ENCODE measurements at places on chromosomes 5 and 9.

DNA sequence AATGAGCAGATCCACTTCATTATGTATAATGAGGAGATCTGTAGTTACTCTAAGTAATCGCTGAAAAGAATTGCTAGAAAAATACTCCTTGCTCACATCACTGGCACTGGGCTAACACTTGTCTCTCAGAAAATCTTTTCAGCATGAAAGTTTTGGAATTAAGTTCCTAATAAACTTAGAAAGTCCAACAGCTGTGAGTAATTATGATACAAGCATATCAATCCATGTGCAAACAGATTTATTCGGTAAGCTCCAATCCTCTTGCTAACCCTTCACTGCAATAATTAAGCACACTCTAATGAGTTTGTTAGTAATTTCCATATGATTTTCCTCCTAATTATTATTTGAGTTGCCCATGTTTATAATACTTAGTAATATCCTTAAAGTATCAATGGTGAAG lies 652.6 kb upstream of the WWC1 start:
- no peak for DNase-seq

DNA sequence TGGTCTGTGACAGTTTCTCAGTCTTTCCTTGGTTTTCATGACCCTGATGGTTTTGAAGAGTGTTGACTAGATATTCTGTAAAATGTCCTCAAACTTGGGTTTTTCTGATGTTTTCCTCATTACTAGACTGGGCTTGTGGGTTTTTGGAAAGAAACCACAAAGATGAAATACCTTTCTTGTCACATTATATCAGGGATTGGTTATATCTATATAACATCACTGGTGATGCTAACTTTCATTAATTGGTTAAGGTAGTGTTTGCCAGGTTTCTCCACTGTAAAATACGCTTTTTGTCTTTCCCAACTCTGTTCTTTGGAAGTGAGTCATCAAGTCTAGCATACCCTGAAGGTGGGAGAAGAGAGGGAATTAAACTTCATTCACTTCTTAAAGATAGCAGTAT lies 3.3 kb upstream of the IL31RA start:
- no peak for DNase-seq

DNA sequence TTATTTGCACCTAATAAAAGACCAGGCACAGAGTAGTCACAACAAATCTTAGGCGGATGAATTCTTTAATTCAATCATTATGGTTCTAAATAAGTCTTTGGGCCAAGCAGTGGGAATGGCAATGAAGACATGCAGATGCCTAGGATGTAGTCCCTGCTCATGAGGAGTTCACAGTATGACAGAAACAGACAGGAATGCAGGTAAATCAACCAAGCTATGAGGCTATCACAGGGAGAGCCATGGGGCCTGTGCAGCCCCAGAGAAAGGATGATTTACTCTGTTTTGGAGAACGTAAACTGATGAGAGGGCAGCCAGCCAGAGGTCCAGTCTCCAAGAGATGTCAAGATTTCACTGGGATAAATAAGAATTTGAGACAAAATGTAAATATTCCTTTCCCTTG lies 129.4 kb downstream of the TRIM32 start:
- DNase-seq: no peak

- no peak for DNase-seq
These were observed 205.2 kb upstream of the SEMA6A start for GRCh38 chr5:116779846-116780245.

DNA sequence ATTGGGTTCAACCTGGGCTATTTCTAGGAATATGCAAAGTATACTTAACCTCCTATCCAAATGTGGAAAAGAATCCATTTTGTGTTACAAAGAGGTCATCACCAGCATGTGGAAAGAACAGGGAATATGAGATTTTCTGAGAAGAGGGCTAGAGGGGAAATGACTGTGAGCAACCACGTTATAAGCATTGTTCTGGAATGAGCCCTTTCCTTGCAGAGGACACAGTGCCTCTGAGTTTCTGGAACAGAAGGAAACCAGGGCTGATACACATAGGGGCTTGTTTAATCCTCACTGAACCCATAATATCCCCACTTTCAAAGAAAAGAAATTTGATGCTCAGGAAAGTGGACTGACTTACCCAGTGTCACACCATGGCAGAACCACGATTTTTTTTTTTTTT lies 53.0 kb downstream of the SFXN1 start:
- DNase-seq: no peak

DNA sequence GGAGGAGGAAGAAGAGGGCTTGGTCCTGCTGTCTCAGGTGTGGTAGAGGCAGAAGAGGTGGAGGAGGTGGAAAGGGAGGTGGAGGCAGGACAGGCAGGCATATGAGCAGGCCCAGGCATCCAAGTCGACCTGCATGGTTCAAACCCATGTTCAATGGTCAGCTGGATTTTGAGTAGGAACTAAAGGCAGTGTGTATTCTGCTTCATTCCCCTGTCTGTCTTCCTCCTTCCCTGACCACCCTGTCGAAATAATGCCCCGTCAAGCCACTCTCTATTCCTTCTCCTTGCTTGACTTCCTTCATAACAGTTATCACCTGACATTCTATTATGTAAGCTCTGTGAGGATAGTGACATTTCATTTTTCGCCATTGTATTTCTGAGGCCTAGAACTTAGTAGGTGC lies 34.8 kb downstream of the ATP6V0E1 start:
- DNase-seq: no peak

GRCh38 chr5:154513669-154514084 lies 35.6 kb upstream of the HAND1 start:
- DNase-seq: no peak

- no peak for DNase-seq
These were observed 28.3 kb downstream of the BARHL1 start for GRCh38 chr9:132610661-132611060.

DNA sequence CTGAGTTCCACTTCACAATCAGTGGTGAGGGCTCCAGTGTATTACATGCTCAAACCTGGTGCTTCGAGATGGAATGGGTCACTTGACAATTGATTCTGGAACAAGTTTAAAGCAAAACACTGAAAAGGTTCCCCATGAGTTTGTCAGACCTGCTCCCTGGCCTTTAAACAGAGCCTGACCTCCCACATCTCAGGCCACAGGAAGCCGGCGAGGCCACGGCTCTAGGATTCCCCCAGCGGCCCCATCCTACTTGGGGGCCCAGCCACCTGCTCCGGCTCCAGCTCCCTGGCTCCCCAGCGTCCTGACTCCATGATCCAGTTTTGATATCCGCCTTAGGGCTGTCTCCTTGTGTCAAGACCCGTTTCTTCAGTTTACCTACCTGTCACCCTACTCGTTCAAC lies 62.0 kb downstream of the TTLL11 start:
- DNase-seq: no peak

DNA sequence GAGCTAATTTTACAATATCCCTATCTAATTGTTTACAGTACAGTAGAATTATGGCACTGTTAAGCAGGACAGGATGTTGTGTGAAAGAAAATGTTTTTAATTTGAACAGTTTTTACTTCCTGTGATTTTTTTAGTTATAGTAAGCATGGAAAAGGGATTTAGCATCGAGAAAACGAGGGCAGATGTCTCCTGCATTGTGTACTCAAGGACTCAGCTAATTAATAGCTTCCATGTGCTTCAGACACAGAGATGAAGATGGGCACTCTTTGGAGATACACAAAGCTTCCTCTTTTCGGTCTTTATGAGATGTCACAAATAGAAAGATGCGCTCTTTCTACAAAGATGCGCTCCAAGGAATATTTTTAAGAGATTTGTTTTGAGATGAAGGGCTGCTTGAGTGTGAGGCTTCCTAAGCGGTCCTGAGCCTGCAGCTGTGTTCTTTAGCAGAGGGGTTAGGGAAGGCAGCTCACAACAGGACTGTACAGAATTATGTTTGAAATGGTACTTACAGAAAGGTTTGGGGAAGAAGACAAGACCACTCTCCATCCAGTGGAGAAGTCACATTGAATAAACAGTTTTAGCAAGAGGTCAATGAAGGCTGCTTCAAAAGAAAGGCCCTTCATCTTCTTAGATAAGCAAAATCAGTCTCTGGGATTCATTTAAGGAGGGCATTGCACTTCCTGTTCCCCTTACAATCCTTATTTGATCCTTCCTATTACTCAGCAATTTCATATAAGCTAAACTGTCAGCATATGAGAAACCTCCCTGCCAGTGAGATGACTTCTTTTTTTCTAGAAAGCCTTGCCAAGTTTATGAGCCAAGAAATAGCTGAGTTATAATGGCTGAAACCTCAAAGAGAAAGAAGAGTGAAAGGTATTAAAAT lies 311.5 kb downstream of the EFNA5 start:
- no peak for DNase-seq

DNA sequence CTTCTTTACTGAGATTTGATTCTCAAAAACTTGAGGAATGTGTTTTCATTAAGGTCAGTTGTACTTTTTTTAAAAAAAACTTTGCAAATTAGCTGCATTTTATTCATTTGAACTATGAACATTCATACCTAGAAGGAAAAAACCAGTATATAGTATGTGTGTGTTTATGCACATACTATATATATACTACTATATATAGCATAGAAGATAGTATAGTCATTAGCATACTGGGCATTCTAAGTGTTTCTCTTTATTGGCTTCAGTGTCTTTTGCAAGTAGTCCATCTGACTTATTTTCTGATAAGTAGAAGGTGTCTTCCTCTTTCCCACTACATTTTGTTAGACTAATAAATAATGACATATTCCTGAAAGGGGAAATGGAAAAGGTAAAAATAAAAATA lies 33.0 kb downstream of the ELOVL7 start:
- no peak for DNase-seq

GRCh38 chr9:3931058-3931457 lies 368.8 kb downstream of the GLIS3 start:
- no peak for DNase-seq

- DNase-seq: no peak
These were observed 143.4 kb downstream of the MTRR start for GRCh38 chr5:8012131-8012977.

- DNase-seq: no peak
These were observed 3.1 kb upstream of the ZCCHC10 start for GRCh38 chr5:133029416-133029815.

- DNase-seq: no peak
These were observed 128.0 kb downstream of the RFX3 start for GRCh38 chr9:3397766-3398165.

GRCh38 chr5:14424011-14424685 lies 157.4 kb upstream of the OTULINL start:
- peak; percentile 42 for DNase-seq

DNA sequence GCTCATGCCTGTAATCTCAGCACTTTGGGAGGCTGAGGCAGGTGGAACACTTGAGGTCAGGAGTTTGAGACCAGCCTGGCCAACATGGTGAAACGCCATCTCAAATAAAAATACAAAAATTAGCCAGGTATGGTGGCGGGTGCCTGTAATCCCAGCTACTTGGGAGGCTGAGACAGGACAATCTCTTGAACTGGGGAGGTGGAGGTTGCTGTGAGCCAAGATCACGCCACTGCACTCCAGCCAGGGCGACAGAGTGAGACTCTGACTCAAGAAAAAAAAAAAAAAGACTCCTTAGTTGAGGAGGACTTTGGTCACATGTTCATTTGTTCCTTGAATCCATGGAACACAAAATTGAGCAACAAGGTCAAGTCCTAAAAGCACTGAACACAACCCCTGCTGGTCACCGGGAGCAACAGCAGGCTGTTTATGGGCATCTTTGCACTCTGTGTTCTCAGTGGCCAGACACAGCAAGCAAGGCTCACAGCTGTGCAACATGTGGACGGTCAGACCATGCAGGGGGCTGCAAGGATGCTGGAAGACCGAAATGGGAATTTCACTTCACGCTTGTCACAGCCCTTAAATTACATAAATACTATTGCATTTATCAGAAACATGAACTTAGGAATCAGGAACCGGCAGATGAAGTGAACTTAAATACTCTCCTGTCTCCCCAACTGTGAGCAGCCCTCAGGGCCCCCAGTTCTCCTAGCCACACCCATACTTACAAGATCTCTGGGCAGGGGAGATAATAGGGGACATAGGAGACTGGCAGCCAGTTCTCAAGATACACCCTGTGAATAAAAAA lies 2.8 kb downstream of the GBGT1 start:
- DNase-seq: peak; percentile 67

DNA sequence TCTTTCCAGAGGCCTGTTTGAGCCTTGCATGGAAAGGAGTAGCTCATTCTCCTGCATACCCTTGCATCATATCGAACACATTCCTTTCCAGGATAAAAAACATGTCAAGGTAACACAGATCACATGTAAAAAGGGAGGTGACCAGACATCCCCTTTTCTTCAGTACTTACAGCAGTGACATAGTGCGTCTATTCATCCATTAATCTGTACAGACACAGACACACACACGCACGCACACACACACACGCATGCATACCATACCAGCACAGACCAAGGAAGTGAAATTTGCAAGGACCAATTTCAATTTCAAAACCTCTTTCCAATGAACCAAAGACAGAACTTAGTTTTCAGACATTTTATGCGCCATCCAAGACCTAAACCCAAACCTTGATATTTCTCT lies 256.0 kb downstream of the PAPPA start:
- DNase-seq: no peak

- DNase-seq: no peak
These were observed 91.9 kb upstream of the STC2 start for GRCh38 chr5:173420108-173420507.

GRCh38 chr9:127912882-127913281 lies 4.0 kb downstream of the ST6GALNAC4 start:
- DNase-seq: no peak

- DNase-seq: no peak
These were observed 72.2 kb downstream of the WDR41 start for GRCh38 chr5:77419644-77420582.

- DNase-seq: no peak
These were observed 523.1 kb downstream of the EFNA5 start for GRCh38 chr5:107147589-107147988.

- no peak for DNase-seq
These were observed 258.8 kb upstream of the ZNF608 start for GRCh38 chr5:125005266-125005665.

DNA sequence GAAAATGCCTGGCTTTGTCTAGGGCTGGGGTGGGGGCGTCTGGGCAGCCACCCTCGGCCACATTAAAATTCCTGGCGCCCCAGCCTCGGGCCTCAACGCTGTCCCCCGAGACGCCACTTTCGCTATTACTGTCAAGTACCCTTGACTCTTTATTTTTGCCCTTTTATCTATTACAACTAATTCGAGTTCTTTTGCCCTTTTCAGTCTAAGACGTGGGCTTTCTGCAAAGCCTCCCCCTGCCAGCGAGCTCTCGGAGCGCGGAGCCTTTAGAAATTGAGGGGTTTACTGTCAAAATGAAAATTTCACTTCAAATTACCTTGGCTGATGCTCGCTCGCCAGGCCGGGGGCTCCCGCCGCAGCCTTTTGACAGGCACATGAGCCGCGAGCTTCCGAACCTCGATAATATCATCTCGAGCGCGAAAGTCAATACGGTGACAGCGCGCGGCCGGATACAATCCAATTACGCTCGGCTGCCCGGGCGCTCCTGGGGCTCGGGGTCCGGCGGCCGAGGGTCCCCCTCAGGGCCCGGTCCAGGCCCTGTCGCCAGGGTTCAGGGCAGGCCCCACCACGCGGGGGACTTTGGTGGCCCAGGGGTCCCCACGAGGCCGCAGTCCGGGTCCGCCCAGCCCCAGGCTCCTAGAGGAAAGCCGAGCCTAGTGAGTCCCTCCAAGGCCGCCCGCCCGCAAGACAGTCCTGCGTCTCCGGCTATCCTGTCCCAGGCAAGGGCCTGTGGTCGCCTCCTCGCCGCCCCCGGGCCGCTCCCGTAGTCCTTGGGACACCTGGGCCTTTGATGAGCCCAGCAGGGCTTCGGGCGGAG lies 6.7 kb downstream of the IRX4 start:
- no peak for DNase-seq
